T-cell (primary cell): ENCODE measurements at places on chromosomes 7 and 10. TPM values are rescaled to one million over a fixed set of nuclear protein-coding genes. Genes with fewer than 3 reads are reported as not detected.

Gene AS3MT
- total RNA-seq: 0.57 TPM

Gene H2BK1
- total RNA-seq: 5.1 TPM

Gene ZCCHC24
- 1.9 TPM for total RNA-seq

Gene EBF3
- total RNA-seq: not detected

Gene PON3
- not detected for total RNA-seq

Gene EPHA1
- total RNA-seq: 49.8 TPM

Gene VSTM2A
- total RNA-seq: not detected

Gene OR6B1
- not detected for total RNA-seq

Gene TMEM139
- total RNA-seq: not detected

Gene ZNF727
- total RNA-seq: 0.20 TPM

Gene MMD2
- total RNA-seq: not detected

Gene AKR1C8
- 1.7 TPM for total RNA-seq

Gene TEX47
- not detected for total RNA-seq

Gene IL6
- 0.68 TPM for total RNA-seq

Gene SLC35G1
- 5.0 TPM for total RNA-seq

Gene KIAA1217
- 0.89 TPM for total RNA-seq

Gene OIT3
- total RNA-seq: not detected

Gene PARP12
- 104 TPM for total RNA-seq

Gene RBM20
- total RNA-seq: 2.2 TPM

Gene PIK3AP1
- total RNA-seq: 9.5 TPM

Gene TOMM7
- total RNA-seq: 630 TPM

Gene ITGA8
- total RNA-seq: 0.03 TPM

Gene NKX1-2
- 0.12 TPM for total RNA-seq

Gene FOXI2
- not detected for total RNA-seq

Gene C10orf62
- total RNA-seq: not detected

Gene NACAD
- 1.6 TPM for total RNA-seq

Gene PAX4
- total RNA-seq: not detected

Gene ODAD2
- not detected for total RNA-seq

Gene CYP3A4
- not detected for total RNA-seq

Gene TLX1
- total RNA-seq: not detected

Gene BTBD16
- not detected for total RNA-seq

Gene ALOX5
- total RNA-seq: 16.1 TPM

Gene DNAH11
- 0.35 TPM for total RNA-seq

Gene JAZF1
- total RNA-seq: 13.2 TPM

Gene SUN1
- total RNA-seq: 293 TPM

Gene GHRHR
- total RNA-seq: not detected

Gene CC2D2B
- not detected for total RNA-seq

Gene SLC26A5
- not detected for total RNA-seq

Gene PHKG1
- total RNA-seq: 4.6 TPM

Gene SPDYE8
- total RNA-seq: not detected

Gene CPA4
- 0.23 TPM for total RNA-seq
